Thoracic aorta (tissue), 2 donors: ENCODE measurements at places on chromosomes 11 and 22. TPM values are rescaled to one million over a fixed set of nuclear protein-coding genes. Genes with fewer than 3 reads are reported as not detected.

Gene ESAM
- 116 TPM for total RNA-seq

Gene DBX1
- total RNA-seq, result not detected

Gene MCHR1
- 0.41 TPM for total RNA-seq

Gene OR51B2
- total RNA-seq, result not detected

Gene LAYN
- 36.6 TPM for total RNA-seq

Gene SLC29A2
- total RNA-seq, result 3.0 TPM

Gene OTOG
- not detected for total RNA-seq

Gene SAA1
- total RNA-seq, result 18.9 TPM

GRCh38 chr11:126645186-126645585 is 289.7 kb downstream of the ST3GAL4 start:
- DNase-seq, result no peak

DNA sequence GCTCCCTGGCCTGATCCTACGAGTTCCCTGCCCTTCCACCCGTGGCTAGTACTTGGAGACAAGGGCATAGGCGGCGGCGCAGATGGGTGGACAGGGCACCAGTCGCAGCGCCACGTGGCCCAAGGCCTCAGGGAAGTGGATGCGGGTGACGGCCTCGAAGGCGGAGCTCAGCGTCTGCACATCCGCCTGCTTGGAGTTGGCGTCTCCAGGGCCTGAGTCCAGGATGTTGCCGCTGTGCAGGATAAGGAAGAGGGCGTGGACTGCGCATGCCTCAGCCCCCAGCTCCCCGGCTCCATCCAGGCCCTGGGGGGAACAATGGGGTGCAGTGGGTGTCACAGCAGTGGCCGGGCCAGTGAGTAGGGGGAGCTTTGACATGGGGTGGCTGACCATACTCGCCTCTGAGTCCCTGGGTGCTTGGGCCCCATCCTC is 6.6 kb downstream of the PITPNM1 start:
- no peak for DNase-seq

- DNase-seq, result no peak
Observed at GRCh38 chr11:30404136-30404535, 81.2 kb downstream of the ARL14EP start.

DNA sequence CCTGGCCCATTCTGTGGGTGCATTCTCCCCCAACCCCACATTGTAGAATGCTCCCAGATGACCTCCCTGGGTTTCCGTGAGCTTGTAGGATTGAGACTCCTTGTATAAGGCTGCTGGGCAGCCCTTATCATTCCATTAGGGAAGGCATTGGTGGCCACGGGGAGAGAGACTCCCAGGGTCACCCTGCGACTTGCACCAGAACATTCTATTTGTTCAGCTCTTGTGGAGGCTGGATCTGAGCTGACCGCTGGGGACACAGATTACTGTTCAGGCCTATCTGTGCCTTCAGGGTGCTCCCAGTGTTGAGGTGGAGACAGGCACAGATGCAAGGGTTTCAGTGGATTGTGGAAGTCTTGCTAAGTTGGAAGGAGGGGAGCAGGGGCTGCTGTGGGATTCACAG is 17.8 kb downstream of the MICALL1 start:
- DNase-seq, result no peak

- DNase-seq, result peak; percentile 72
Observed at GRCh38 chr11:844693-845644, 2.3 kb downstream of the TSPAN4 start.

DNA sequence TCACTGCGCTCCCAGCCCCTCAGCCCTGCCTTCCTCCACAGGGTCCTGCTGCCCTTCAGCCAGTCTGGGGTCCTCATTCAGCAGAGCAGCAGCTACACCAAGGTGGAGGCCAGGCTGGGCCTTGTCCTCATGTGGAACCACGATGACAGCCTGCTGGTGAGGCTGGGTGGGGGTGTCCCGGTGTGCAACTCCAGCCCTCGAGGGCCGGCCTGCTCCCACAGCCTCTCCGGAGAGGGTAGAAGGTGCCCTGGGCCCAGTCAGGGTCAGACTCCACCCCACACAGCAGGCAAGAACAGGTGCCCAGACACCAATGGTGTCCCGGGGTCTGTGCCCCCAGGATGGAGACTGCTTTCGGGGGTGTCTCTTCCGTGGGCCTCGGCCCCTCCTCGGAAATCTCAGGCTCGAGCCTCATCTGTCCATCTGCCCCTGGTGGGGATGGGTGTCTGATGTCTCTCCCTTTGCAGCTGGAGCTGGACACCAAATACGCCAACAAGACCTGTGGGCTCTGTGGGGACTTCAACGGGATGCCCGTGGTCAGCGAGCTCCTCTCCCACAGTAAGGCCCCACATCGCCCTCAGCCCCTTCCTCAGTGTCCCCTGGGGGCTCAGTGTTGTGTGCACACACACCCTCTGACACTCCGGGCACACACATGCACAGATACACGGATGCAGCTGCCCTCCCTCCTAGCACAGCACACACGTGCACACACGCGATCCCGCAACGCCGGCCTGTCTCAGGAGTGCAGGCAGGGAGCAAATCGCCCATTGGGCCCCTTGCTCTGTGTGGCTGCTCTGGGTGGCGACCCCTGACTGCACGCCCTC is 4.9 kb downstream of the MUC5AC start:
- DNase-seq, result no peak

GRCh38 chr11:5423131-5423530 is 1.2 kb downstream of the OR51Q1 start:
- DNase-seq, result no peak

GRCh38 chr22:45785458-45785857 is 113.8 kb downstream of the ATXN10 start:
- DNase-seq, result no peak

GRCh38 chr11:100705447-100705846 is 18.4 kb downstream of the ARHGAP42 start:
- no peak for DNase-seq

DNA sequence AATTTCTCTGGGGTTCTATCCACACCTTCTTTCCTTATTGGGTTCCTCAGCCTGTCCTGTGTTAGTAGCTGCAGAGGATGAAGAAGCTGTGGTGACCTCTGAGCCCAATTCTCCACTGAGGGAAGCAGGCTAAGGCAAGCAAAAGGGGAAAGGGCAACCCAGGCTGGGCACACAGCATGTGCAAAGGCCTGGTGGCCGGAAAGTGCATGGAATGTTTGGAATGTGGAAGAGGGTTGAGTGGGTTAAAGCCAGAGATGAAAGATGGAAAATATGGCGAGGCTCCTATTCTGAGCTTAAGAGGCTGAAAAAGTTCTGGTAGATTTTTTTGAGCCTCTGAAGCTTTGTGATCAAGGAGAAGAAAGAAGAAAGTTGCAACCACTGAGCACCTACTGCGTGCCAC is 247.1 kb downstream of the MIAT start:
- DNase-seq, result no peak

DNA sequence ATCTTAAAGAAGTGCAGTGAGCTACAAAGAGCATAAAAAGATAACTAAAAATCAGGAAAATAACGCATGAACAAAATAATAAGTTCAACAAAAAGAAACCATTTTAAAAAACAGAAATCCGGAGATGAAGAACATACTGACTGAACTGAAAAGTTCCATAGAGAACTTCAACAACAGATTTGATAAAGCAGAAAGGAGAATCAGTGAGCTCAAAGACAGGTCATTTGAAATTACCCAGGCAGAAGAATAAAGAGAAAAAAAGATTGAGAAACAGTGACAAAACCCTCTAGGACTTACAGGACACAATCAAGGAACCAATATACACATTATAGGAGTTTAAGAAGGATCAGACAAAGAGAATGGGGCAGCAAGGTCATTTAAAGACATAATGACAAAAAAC is 334.3 kb downstream of the NTM start:
- DNase-seq, result no peak

- DNase-seq, result no peak
Observed at GRCh38 chr11:128513915-128514681, 73.3 kb downstream of the ETS1 start.

DNA sequence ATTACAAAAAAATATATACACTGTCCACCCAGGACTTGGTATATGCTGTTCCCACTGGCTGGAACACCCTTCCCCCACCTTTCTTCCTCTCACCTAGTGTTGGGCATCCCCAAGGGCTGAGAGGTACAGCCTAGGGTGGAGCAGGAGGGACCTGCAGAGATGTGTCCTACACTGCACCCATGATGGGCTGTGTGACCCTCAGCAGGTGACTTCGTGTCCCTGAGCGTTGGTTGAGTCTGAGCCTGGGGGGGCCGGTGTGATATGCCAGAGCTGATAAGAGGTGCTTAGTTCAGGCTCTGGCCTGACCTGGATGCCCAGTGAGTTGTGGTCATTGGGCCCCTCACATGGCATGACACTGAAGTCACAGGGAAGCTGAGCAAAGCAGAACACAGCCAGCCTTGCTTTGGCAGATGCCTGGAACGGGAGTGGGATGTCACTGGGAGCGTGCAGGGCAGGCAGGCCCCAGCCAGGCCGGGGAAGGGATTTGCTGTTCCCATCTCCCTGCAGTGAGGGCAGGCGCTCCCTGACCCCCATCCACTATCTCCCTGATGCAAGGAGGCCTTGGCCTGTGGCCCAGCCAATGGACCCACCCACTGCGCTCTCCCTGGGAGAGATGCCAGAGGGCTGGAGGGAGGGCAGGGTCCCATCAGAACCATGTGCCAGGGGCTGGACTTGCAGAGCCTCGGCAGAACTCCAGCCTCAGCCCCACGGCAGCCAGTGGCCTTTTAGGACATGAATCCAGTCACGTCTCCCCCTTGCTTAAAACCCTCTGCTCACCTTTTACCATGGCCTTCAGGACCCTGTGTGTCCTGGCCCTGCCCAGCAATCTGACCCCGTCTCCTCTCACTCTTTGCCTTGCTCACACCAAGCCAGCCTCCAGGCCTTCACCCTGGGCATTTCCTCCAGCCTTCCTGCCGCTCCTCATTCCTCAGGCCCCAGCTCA is 138.9 kb downstream of the MN1 start:
- DNase-seq, result no peak

GRCh38 chr11:117587416-117587815 is 209.6 kb downstream of the DSCAML1 start:
- DNase-seq, result no peak

GRCh38 chr11:62025487-62026105 is 58.2 kb upstream of the FTH1 start:
- DNase-seq, result peak; percentile 27

DNA sequence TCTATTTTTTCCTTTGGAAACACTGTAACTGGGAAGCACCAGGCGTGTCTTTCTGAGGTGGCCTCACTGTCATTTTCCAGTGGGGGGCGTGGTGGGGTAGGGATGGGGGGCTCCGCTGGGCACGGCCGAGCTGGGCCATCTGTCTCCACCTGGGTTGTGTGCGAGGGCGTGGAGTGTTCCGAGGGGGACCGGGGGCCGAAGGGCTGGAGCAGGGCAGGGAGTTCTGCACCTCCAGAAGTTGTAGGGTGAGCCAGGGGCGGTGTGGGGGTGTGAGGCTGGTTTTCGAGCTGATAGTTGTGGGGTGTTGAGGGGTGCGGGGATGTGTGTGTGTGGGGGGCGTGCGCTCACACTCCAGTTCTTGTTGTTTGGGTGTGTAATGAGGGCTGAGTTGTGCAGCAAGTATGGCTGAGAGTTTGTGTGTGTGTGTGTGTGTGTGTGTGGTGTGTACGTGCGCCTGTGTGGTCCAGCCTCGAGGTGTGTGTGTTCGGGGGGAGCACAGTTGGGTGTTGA is 10.8 kb downstream of the YPEL4 start:
- no peak for DNase-seq

DNA sequence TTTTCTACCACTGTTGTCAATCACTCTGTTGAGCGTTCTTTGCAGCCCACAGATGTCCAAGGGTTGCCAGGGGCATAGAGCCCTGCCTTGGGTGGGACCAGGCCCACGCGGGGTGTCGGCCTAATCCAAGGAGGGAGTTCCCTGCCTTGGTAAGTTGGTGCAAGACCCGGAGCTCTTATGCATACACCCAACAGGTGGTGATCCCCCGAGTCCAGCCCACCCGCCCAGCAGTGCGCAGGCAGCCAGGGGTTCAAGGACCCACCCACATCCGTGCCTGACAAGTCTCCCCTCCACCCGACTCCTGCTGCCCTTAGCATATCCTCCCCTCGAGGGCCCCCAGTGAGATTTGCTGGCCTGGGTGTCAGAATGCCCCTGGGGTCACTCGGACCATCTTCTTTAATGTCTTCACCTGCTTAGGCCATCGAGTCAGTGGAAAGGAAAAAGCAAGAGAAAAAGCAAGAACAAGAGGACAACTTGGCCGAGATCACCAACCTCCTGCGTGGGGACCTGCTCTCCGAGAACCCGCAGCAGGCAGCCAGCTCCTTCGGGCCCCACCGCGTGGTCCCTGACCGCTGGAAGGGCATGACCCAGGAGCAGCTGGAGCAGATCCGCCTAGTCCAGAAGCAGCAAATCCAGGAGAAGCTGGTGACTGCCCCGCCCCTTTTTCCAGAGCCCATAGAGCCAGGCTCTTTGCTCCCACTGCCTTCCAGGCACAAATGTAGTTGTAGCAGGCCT is 12.2 kb downstream of the RIBC2 start:
- no peak for DNase-seq

- no peak for DNase-seq
Observed at GRCh38 chr11:36039471-36039870, 95.6 kb downstream of the LDLRAD3 start.

DNA sequence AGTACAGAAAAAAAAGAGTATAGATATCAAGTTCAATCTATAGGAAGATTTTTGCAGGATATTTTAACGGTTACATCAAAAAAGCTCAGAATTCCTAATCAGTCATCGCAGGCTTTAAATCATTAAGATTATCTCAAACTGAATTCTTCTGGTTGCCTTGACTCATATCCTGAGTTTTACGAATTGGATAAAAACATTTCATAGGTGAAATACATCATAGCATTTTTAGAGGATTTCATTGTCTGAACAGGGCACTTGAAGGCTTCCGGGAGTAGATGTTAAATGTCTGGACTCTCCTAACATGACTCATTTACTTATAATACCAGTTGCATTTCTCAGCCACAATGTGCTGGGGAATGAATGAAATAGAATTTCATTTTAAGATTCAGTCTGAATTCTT is 2216.6 kb upstream of the RAG2 start:
- DNase-seq, result no peak

GRCh38 chr11:45366619-45367190 is 80.6 kb upstream of the SYT13 start:
- DNase-seq, result no peak
